ENCODE measurements at places on chromosomes 6 and 20.
A peak's percentile ranks its signal among the peaks of the same experiment; 100 is the strongest.

DNA sequence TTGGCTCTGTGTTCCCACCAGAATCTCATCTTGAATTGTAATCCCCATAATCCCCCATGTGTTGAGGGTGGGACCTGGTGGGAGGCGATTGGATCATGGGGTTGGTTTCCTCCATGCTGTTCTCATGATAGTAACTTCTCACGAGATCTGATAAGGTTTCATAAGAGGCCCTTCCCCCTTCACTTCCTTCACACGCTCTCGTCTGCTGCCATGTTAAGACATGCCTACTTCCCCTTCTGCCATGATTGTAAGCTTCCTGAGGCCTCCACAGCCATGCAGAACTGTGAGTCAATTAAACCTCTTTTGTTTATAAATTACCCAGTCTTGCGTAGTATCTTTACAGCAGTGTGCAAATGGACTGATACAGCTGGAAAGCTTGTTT is 90.0 kb downstream of the ELOVL5 start:
- ATAC-seq: no peak

GRCh38 chr6:20589266-20589665 is 55.0 kb downstream of the CDKAL1 start:
- ATAC-seq: no peak

GRCh38 chr6:125784365-125784764 is 6.4 kb upstream of the NCOA7 start:
- ATAC-seq: no peak

GRCh38 chr6:42211726-42212125 is 5.9 kb downstream of the MRPS10 start:
- no peak for ATAC-seq

DNA sequence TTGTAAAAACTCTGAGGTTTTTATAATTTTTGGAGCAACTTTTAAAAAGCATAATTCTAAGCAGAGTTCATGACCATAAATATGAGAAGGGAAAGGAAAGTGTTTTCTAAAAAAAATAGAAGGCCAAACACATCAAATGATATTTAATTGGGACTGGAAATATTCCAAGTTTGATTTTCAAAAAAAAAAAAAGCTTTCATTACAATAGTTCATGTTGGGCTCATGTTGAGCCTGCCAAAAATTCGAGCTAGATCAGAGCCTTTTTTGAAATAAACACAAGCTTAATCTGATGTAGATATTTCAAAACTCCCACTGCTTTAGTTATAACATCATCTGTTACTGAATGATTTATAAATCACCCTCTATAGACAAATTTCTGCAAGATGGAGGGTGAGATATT is 163.4 kb upstream of the DEFB112 start:
- no peak for ATAC-seq

- peak; percentile 64 for ATAC-seq
Measured at GRCh38 chr6:89859744-89860143, 30.1 kb downstream of the CASP8AP2 start.

DNA sequence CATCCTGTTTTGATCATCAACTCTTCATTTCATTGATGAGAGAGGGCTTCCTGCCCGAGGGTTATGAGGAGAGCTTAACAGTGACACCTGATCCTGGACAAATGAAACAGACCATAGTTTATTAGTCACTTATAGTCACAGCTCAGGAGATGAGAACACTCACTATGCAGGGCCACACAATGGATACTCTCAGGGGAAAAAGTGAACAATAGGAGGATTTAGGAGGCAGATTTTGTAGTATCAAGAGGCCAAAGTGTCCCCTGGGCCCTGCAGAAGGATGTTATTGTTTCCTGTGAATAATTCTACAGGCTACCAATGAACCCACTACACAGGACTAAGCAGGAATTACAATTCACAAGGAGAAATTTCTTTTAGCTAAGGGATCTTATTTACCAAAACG is 772.8 kb upstream of the MAN1A1 start:
- no peak for ATAC-seq

GRCh38 chr20:15702161-15702560 is 871.1 kb downstream of the KIF16B start:
- ATAC-seq: no peak

GRCh38 chr6:138026342-138026741 is 80.9 kb downstream of the PERP start:
- ATAC-seq: no peak

GRCh38 chr20:59940956-59941294 is 736 bp downstream of the FAM217B start:
- ATAC-seq: no peak

DNA sequence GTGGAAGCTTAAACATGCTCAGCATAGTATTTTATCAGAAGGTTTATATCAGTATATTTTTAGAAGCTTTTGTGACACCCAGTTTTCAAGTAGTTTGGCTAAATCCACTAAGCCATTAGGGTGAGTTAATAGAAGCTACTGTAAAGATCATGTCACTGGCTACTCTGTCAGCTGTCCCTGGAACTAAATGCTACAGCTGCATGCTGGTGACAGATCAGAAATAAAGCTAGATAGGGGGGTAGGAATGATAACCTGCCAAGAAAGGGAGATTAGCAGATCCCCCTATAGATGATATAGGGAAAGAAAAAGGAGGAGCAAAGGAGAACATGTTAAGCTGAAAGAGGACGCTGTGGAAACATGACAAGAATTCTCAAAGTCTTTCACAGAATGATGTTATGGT is 363.2 kb downstream of the QKI start:
- no peak for ATAC-seq

GRCh38 chr6:4522453-4522852 is 253.8 kb upstream of the CDYL start:
- no peak for ATAC-seq

DNA sequence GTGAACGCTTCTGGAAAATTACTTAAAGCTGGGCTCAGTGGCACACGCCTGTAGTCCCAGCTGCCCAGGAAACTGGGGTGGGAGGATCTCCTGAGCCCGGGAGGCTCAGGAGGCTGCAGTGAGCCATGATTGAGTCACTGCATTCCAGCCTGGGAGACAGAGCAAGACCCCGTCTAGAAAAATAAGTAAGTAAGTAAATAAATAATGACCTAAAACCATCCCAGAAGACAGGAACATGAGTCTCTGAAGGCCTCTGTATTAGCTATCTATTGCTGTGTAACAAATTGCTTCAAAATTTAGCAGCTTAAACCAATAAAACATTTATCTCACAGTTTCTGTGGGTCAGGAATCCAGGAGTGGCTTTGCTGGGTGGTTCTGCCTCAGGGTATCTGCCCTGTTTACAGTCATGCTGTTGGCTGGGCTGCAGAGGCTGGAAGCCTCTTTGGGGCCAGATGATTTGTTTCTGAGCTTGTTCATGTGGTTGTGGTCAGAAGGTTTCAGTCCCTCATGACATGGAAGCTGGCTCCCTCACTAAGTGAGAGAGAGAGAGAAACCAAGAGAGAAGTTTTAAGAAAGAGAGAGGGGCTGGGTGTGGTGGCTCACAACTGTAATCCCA is 48.4 kb upstream of the NCOA3 start:
- peak; percentile 62 for ATAC-seq

- ATAC-seq: no peak
Measured at GRCh38 chr20:22623211-22623610, 38.8 kb upstream of the FOXA2 start.

- ATAC-seq: no peak
Measured at GRCh38 chr6:139909992-139910391, 535.5 kb upstream of the CITED2 start.

GRCh38 chr20:43458422-43458924 is 777 bp downstream of the SRSF6 start:
- ATAC-seq: no peak

DNA sequence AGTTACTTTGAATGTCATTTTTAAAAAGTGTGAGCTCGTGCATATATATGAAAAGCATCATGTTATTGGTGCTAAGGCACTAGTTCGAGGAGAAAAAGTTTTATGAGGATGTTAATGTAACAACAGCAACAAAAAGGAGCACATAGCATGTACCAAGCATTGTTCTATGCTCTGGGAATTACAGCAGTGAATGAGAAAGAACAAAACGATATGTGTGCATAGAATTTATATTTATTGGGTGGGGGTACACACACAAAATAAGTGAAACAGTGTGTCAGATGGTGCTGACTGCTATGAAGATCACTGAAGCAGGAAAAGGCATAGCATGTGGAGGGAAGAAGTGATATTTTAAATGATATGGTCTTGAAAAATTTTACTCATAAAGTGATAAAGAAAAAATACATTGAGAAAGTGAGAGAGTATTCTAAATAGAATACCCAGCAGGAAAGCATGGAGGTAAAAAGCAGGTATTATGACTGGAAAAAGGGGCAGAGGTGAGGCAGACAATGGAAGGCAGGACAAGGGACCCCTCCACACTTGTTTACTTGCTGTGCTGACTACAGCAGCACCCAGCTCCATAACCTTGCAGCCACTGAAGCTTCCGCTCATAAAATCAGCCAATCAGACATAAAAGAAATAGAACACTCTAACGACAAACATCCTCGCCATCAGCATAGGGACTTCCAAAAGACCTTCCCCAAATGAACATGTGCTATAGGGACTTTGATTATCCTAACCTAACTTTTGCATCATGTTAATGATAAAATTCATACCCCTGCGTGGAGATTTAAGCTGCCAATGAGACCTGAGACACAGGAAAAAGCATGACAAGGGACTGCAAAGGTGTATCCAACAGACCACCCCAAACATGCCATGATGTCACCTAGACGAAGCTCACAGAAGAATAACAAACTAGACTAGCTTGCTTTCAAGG is 119.9 kb downstream of the HFE start:
- no peak for ATAC-seq

- ATAC-seq: no peak
Measured at GRCh38 chr6:131469130-131469529, 103.9 kb upstream of the ARG1 start.

DNA sequence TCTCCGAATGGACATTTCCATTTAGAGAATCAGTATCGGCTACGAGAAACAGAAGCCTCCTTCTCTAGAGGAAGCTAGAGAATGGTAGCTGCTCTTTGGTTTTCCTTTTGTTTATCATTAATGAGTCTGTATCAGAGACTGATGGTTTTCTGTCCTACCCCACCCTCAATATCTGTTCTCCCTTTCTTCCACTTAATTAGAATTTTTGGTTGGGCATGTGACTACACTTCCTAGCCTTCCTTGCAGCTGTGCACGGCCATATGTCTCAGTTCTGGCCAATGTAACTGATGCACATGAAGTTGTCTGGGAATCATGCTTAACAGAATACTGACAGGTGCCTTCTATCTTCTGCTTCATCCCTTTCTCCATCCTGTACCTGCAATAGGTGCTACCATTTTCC is 19.0 kb downstream of the RNF24 start:
- ATAC-seq: no peak

- ATAC-seq: no peak
Measured at GRCh38 chr6:150603176-150603575, 3.5 kb downstream of the PLEKHG1 start.

DNA sequence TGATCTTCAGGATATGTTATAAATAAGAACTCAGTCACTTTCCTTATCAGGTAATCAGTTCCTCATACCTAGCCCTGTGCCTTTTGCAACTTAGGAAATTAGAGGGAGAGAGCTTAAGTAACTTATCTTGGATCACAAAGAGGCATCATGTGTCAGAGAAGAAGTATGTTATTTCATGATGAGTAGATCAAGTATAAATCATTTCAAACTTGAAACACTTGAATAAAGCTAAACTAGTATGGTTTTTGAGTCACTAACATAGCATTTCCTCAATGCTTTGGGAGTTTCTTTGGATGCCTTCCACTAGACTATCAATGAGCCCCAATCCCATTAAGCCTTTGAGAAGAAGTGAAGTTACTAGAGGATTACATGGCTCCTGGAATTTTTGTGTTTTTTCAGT is 102.6 kb upstream of the TNFAIP3 start:
- ATAC-seq: no peak

DNA sequence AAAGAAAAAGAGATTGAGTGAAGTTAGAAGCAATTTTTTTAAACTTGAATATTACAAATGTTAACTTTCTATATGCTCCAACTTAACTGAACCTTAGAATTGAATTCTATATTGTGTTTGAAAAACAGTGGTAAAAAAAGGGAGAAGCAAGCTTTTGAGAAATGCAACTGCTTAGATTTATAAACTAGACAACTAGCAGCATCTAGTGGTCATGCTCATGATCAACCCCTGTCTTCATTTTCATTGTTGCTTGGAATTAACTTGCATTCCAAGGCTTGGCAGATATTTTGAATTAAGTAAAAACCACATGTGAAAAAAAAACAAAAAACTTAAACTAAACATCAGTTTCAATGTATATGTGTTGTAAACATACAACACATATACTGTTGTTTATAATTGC is 113.1 kb downstream of the C6orf58 start:
- no peak for ATAC-seq

DNA sequence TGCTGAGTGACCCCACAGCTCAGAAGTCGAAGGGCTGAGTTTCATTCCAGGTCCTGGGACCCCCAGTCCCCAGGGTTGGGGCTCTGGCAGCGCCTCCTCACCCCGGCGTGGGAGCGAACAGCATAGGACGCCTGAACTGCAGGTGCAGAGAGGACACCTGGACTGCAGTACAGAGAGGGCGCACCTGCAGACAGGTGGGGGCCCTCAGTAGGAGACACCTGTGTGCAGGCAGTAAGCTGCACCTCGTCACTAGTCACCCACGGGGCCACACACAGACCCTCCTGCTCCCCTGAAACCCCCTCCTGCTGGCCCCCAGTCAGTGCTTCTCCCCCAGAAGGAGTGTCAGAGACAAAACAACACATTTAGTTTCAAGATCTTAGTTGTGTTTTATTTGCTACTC is 8.6 kb upstream of the NKAIN4 start:
- ATAC-seq: no peak

DNA sequence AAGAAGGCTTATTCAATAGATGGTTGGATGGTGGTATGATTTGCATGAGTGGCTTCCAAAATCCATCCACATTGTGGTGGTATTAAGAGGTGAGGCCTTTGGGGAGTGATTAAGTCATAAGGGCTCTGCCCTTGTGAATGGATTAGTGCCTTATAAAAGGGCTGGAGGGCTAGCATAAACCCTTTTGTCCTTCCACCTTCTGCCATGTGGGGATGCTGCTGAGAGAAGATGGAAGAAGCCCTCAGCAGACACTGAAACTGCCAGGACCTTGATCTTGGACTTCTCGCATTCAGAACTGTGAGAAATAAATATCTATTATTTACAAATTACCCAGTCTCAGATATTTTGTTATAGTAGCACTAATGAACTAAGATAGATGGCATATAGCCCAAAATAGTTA is 27.8 kb upstream of the SRPK1 start:
- ATAC-seq: no peak
